Neuronal stem cell (in vitro differentiated cells): ENCODE measurements at places on chromosomes 2 and 18.

DNA sequence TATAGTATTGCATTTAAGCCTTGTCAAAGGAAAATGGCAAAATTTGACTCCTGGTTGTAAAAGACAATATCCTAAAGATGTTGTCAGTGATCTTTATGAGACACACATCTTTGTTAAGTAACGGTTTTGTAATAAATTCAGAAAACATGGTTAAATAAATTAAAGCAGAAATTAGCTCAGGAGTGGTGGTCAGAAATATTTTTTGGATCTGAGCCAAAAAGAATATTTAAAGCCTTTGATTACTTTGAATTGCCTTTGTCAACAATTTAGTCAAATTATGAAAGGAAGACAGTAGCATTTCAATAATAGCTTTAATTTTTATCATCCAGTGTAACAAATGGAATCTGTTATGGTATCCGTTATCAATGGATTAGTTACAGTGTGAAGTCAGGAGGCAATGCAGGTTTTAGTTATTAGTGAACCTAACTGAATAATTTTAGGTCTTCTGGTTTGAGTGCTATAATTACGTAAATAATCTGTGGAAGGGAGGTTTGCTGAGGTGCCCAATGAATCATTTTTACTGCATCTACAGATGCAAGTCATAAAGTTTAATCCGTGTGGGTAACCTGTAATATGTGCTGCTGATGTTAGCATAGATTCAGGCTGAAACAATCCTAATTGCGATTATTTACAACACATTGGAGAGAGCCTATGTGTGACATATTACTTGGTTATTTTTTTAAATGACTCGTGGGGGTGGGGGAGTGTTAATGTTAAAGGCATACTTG is 42.7 kb downstream of the SMAD4 start:
- DNase-seq = no peak

DNA sequence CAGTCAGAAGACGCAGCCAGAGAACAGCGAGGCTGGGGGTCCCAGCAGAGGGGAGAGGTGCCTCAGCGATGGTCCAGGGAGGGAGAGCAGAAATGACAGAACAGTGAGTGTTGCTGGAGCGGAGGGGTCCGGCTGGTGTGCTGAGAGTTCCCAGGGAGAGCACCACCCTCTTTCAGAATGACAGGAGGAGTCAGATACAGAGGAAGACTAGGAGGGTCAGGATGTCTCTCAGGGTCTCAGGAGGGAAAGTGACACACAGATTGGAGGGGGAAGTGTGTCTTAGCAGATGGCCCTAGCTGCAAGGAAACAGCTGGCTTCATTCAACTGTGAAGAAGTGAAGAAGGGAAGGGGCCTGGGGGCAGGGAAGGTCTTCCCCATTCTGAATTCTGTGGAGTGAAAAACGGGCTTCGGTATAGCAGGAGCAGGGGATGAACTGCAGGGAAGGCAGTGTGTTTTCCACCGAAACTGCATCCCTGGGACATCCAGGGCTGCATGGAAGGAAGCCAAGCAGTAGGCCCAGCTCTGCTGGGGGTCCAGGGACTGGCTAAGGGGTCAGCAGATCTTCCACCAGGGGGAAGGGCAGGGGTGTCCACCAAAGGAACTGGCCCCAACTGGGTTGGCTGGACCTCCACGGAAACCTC is 90.0 kb upstream of the OTOS start:
- no peak for DNase-seq

DNA sequence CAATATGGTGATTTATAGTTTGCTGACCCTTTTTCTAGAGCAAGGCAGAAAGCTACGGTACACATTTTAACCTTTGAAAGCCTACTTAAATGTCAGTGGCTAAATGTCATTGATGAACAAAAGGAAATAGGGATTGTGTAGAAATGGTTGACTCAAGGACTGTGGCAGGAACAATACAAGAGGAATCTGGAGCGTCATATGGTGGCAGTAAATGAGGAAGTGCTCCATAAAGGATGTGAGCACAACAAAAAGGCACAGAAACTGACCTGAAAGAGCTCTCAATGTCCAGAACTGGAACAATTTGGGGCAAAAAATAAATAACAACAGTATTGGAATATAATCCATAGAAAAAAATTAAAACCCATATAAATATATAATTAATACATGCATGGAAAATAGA is 443.9 kb upstream of the VRK2 start:
- DNase-seq = no peak

DNA sequence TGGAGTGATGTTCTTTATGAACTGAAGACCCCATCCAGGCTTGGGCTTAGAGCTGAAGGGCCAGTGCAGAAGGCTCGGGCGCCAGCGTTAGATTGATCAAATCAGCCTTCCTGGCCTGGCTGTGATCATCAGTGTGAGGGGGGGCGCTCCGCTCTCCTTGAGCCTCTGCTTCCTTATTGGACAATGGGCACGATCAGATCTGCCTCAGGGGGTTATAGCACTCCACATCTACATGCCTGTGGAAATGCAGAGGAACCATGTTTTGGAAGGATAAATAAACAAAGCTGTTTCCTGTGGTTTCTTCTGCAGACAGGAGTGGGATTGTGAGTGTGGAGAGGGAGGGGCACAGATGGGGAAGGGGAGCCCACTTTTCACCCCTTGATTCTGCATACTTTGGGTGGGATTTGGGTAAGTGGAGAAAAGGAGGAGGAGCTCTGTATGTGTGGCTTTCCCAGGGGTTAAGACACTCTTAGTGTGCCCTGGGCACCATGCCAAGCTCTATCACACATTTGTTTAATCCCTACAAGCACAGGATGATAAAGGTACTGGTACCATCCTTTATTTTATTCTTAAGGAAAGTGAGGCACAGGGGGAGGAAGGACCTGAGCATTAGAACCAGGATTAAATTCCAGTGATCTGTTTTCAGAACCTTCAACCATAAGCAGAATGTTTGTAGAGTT is 150.5 kb downstream of the EN1 start:
- no peak for DNase-seq

DNA sequence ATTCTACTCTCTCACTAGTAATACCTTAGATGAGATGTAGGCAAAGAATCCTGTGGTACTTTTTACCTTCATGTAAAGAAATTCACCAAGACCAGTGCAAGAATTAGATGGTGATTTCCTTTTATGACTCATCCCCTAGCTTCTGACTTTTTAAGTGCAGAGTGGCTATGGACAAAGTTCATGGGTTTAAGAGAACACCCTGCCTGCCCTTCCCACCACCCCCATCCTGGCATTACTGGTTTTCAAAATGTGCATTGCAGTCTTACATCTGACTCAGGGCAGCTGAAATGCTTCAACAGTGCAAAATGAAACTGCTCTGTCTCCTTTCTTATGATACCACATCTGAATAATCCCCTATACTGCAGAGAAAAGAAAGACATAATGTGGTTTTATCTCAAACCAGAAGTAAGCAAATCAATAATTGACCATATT is 22.6 kb downstream of the MAIP1 start:
- no peak for DNase-seq

- DNase-seq = no peak
Measured at GRCh38 chr2:162277381-162277780, 34.1 kb upstream of the FAP start.

DNA sequence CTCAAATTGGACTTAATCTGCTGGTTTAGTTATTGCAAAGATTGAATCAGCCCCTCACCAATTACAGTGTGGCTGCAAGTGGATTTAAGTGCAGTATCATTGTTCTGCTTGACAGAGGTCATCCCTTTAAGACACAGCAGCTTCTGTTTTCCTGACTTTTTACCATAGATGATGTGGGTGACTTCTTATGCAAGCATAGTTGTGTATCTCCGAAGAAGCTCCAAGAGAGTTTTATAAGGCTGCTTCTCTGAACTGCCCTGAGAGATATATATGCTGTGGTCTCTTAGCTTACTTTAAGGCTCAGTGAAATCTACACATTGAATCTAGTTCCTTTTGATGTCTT is 3.5 kb downstream of the TRIB2 start:
- DNase-seq = no peak

DNA sequence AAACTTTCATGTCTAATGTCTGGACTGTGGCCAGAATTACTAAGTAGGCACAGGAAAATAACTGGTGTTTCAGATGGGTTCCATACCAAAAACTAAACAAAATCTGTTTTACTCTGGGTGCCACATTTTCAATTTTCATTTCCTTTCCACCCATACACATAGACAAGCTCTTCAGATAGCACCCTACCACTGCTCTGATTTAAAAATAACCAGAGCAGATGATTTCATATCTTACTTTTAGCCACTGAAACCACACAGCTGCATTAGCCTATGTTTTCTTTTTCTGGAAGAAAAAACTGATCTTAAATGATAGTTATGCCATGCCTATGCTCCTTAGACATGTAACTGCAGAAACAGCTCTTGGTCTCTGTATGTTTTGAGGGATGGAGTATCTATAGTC is 647.6 kb downstream of the CPS1 start:
- no peak for DNase-seq

DNA sequence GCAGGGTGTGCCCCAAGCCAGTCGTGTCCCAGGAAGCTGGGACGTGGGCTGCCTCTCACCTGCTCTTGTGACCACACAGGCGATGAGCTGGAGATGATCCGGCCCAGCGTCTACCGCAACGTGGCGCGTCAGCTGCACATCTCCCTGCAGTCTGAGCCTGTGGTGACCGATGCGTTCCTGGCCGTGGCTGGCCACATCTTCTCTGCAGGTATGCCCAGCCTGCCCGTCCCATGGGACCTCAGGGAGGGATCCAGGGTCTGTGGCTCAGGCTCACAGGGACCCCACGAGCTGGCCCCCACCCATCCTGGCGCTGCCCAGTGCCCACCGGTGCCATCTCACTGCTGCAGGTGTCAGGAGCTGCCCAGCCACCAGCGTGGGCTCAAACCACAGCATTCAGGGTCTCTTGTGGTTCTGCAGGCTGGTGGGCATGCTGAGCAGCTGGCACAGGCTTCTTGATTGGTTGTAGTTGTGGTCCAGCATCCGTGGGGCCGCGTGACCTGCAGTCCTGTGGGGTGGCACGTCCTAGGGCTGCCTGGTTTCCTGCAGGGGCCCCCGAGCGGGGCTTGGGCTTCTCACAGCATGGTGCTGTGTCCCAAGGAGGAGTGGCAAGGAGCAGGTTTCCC is 3.8 kb downstream of the BOK start:
- no peak for DNase-seq

DNA sequence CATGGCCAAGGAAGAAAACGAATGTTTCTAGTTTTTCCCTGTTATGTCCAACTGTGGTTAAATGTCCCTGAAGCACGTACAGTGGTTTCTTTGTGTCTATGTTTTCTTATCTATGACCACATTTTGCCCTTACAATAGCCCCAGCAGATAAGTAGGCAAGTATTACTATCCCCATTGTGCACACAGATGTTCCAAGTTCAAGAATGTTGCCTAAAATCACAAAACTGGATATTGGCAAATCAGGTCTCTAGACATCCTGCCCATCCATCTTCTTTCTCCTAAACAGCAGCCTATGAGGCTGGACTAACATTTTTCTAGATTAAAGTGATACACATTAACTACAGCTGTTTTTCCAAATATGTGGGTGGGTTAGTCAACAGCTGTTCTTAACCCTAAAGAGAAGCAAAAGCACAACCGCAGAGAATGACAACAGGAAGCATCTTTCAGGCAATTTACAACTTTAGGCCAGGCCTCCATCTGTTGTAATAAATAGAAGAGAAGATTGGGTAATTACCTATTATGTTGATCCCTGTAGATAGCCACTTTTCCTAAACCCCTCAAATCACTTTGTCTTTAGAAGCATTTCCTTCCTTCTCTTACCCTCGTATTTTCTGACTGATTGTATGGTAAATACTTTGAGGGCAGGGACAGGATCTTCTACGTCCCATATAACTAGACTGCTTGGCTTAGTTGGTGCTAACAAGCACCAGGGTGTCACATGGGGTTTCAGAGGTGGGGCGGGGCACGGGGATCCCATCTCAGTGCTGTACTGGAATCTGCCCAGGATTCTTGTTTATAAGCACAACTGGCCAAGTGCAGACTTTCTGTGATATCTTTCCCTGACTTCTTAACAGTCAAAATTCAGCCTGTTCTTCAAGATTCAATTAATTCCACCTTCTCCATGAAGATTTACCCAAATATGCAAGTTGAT is 132.1 kb upstream of the SETBP1 start:
- DNase-seq = no peak

DNA sequence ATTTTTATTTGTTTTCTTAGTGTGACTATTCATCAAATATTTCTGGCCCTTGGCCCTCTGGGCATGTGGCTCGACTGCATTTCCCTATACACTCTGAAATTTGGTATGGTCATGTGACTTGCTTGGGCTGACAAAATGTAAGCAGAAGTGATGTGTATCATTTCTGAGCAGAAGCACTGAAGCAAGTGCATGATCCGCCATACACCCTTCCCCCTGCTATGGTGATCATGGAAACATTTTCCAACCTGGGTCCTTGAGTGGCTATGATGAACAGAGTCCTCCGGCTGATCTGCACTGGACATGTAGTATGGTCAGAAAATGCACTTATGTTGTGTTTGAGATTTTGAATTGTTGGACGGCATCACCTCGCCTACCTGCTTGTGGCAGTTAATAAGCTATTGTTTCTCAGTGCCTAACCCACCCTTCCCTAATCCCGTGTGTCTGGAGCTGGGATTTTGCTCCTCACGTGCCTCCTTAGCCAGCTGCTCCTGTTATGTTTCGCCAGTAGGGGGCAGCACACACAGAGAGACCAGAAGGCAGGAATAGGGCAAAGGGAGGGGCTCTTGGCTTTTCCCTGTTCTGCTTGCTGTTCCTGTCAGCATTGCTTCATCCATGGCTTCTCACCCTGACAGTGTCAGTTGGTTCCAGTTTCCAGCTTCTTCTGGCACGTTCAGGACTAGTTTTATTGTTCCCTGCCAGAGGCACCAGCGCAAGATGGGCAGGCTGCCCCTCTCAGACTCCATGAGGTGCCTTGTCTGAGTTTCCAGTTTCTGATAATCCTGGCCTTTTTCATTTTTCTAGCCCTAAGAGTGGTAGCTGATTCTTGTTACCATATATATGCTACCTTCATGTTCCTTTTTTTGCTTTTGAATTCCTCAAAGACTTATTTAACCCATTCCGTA is 207.4 kb downstream of the ARL6IP6 start:
- peak; percentile 80 for DNase-seq

DNA sequence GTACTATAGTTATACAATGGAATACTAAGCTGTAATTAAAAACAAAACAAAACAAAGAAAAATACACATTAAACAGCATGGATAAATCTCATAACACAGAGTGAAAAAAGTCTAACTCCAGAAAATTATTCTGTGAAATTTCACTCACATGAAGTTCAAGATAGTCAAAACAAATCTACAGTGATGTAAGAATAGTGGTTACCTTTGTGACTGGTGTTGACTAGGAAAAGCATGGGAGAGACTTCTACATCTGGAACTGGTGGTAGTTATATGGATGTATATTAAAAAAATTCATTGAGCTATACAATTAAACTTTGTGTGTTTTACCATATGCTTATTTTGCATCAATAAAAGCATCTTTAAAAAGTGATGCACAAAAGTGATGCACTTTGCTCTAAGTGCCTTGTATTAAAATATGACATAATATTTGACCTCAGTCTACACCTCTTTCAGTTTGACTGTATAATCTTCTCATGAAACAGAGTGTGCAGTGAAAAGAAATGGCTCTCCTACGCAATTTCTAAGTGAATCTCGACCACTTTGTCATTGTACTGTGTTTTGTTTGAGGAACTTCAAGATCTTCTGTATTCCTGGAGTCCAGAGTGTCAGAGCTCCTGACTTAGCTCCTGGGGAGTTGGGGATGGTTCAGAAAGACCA is 28.0 kb downstream of the STAT4 start:
- DNase-seq = no peak

GRCh38 chr18:5513947-5514346 is 29.9 kb downstream of the EPB41L3 start:
- DNase-seq = no peak

GRCh38 chr2:3159782-3160545 is 217.7 kb downstream of the EIPR1 start:
- no peak for DNase-seq

GRCh38 chr18:67386032-67386431 is 130.5 kb downstream of the DSEL start:
- no peak for DNase-seq
